ENCODE measurements at places on chromosomes 7 and 10. TPM values are rescaled to one million over a fixed set of nuclear protein-coding genes. Genes with fewer than 3 reads are reported as not detected.

The MYL10 gene
- not detected for total RNA-seq

The GRM3 gene
- total RNA-seq = not detected

The CYP26C1 gene
- total RNA-seq = 2.1 TPM

The NODAL gene
- not detected for total RNA-seq

The LEP gene
- total RNA-seq = not detected

The SPDYE2 gene
- total RNA-seq = not detected

The CDC14C gene
- total RNA-seq = not detected

The IFRD1 gene
- 25.7 TPM for total RNA-seq

The TRIL gene
- 32.7 TPM for total RNA-seq

The UNCX gene
- not detected for total RNA-seq
